ENCODE measurements at places on chromosomes 13 and 19.

- no peak for DNase-seq
These were observed 51.6 kb downstream of the SERP2 start for GRCh38 chr13:44425041-44425814.

- DNase-seq, result no peak
These were observed 36.5 kb upstream of the MRI1 start for GRCh38 chr19:13727798-13728197.

GRCh38 chr19:20233105-20233504 is 66.1 kb downstream of the ZNF486 start:
- DNase-seq, result no peak

- DNase-seq, result no peak
These were observed 213.1 kb downstream of the UQCRFS1 start for GRCh38 chr19:28999724-29000433.

GRCh38 chr13:41543664-41544300 is 86.4 kb downstream of the RGCC start:
- DNase-seq, result no peak

GRCh38 chr19:18613589-18614234 is 1.0 kb downstream of the TMEM59L start:
- no peak for DNase-seq

DNA sequence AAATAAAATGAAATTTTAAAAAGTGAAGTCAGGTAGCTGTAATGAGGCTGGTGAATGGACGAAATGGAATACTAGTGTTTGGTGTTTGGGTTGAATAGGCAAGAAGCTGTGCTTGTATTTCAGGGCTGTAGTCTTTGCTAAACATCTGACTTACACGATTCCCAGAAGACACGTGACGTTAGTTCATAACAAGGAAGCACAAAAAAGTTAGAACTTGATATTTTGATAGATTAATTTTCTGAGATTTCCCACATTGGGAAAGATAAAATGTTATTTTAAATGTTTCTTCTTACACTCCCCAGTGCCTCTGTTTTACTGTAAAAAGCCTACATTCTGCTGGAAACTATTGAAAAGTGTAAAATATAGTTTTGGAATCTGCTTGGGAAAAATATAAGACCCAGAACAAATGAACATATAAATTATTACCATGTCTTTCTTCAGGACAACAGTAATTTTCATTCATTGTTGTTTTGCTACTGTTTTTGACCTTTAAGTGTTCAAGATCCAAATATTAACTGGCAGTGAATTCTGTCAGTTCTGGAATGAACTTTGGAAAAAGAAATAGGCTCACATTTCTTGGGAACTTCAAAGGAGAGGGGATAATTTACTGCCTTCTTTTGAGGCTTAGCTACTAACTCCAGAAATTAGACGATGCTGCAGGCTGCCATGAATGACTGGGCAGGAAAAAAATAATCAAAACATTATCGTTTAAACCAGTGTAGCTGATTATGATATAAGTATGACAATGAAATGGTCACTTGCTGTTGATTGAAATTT is 241.3 kb downstream of the SLITRK6 start:
- DNase-seq, result no peak

DNA sequence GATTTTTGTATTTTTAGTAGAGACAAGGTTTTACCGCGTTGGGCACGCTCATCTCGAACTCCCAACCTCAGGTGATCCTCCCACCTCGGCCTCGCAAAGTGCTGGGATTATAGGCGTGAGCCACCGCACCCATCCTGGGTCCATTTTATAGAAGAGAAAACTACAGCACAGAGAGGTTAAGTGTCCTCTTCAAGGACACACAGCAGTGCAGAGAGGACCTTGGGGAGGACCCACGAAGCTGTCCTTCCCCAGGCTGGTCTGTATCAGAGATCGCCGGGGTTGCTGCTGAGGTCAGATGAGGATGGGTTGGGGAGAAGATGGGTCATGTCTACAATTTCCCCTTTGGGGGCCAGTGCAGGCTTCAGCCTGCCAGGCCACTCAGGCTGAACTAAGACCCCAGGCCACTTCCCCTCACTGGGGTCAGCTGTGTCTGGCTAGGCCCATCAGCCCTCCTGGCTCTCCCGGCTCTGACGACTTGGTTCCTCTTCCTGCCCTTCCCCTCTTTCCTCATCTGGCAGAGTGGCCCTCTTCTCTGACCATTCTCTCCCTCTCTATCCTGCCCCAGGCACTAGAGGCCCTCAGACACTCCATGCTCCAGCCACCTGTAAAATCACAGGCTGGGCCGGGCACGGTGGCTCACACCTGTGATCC is 9.6 kb downstream of the MYO1F start:
- DNase-seq, result no peak

DNA sequence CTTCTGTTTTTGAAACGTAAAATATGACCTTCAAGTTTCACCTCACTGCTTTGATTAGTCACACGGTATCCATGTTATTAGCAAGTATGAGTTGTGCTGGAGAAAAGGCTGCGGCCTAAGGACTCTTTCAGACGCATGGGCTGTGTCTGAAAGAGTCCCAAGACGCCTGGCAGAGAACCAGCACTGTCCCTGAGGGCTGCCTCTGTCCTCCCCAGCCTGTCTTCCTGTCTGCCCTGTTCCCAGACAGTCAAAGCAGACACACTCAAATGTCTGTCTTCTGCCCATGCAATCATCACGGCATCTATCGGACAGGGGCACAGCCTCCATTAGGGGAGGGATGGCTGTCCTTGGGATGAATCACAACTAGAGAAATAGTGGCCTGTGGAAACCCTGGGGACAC is 65.5 kb downstream of the DPY19L3 start:
- DNase-seq, result no peak

DNA sequence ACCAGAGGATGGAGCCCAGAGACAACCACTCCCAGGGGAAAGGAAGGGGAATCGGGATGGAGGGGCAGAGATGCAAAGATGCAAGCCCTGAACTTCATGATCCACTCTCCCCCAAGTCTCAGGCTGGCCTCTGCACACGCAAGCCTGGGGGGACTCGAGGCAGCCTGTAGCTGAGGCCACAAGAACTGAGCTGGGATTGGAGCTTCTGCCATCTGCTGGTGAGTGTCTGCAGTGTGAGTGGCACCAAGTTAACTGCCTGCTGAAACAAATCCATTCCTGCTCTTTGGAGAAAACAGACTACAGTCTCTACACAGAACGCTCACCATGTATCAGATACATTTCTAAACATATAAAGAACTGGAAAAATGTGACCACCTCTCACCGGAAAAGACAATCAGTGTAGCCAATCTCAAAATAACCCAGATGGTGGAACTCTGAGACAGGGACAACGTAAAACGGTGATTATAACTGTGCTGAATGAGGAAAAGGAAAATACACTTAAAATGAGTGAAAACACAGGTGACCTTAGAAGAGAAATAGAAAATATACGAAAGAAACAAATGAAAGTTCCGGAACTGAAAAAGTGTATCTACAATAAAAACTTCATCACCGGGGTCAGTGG is 62.1 kb downstream of the KLF2 start:
- DNase-seq, result no peak

DNA sequence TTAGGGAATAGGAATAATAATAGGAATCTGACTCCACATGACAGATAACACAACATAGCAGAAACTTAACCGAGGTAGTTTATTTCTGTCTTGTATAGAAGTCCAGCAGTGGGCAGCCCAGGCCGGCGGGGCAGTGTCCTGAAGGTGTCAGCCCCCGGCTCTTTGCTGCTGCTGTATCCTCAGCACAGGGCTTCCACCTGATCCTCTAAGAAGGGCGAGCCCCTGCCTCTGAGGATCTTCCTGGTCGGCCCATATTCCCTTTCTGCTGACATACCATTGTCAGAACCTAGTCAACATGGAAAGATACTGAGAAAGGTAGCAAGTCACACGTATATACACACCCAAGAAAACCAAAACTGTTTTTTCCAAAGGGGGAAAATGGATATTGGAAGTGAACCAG is 56.2 kb upstream of the GPR183 start:
- no peak for DNase-seq

DNA sequence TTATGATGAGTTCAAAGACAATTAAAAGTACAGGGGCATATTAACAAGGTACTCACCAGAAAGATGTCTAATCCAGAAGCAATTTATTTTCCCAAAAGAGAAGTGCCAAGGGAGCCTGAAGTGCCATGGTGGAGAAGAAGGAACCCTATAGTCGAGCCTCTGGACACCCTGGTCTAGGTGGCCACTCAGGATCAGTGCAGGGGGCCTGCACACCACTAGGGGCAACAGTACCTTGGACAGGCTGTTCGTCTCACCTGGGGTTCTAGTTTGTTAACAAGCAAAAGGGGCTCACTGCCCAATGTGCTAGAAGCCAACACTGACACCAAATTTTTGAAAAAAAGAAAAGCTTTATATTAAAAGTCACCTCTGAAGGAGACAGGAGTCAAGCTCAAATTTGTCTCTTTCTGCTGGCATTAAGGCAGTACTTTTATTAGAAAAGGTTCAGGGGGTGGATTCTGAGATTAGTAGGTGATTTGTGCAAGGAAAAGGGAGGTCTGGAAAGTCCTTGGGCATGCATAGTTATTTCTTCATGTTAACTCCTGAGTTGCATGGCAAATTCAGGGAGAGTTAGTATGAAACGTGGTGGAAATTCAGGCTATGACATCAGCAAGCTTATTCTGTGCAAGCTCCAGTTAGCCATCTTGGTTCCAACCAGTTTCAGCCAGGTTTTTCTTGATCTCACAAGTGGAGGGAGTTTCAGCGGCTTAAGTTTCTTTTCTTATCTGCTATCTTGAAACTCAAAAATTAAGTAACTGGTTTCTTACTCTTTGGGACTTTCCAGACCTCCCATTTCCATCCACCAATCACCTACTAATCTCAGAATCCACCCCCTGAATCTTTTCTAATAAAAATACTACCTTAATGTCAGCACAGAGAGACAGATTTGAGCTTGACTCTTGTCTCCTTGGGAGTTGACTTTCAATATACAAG is 884 bp upstream of the CBY2 start:
- DNase-seq, result no peak

DNA sequence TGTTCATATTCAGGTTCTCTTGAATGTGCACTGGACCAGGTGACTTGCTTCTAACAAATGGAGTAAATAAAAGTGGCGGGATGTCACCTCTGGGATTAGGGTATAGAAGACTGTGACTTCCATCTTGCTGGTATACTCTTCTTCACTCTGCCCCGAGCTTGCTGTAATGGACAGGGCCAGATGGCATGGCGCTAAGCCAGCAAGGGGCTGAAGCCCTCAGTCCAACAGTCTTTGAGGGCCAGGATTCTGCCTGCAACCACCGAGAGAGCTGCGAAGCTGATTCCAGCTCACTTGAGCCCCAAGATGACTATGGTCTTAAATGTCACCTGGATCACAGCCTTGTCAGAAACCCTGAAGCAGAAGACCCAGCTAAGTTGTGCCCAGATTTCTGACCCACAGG is 600.0 kb downstream of the FGF9 start:
- no peak for DNase-seq

DNA sequence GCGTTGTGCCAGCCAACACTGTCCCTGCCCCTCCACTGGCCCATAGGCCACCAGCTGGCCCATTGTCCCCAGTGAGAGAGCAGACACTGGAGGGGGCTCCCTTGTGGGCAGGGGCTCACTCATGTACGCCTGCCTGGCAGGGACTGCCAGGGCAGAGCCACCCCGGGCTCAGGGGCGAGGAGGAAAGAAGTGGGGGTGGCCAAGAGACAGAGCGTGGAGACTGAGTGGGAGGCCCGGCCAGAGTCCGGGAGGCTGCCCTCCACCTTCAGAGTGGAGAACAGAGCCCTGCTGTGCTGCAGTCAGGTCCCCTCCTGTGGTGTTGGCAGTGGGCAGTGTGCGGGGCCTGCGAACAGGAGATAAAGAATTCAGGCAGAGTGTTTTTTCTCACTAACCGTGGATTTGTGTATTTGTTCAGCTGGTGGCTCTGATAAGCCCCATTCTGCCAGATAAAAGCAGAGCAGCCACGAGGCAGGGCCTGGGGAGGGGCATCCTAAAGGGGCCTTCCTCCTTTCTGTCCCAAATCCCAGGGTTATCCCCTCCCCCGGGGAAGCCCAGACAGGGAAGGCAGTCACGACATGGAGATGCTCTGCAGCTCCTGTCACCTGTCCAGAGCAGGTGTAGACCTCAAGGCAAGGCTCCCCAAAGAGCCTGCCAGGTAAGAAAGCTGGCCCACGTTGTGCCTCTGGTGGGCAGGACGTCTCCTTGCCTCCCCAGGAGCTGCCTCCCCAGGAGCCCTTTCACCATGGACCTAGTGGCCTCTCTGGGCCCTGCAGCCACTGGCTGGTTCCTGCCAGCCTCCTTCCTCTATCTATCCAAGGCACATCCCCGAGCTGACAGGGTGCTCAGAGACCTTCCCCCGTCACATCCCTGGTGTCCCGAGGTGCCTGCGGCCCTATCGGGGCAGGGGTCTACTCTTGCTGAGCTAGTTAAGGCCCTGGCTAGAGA is 33.0 kb downstream of the LYL1 start:
- no peak for DNase-seq

DNA sequence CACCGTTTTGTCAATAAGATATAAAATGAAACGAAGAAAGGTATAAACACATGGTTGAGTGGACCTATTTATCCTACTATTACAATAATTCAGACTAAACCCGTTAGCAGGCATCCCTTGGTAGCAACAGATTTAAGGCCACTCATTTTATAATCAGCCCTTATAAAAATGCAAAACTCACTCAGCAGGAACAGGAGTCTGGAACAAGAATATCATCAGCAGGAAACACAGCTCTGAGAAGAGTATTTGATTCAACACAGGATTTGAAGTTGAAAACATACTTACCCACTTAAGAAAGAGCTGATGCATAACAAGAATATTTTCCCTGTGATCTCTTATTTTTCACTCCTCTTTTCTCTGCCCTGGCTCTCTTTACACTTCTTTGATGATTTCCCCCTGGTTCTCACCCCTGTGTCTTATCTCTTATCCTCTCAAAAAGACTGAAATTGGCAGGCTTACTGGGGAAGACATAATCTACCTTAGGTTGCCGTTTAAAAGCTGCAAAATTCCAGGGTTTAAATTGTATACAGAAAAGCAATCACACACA is 1722.7 kb downstream of the SLITRK5 start:
- DNase-seq, result peak; percentile 91

DNA sequence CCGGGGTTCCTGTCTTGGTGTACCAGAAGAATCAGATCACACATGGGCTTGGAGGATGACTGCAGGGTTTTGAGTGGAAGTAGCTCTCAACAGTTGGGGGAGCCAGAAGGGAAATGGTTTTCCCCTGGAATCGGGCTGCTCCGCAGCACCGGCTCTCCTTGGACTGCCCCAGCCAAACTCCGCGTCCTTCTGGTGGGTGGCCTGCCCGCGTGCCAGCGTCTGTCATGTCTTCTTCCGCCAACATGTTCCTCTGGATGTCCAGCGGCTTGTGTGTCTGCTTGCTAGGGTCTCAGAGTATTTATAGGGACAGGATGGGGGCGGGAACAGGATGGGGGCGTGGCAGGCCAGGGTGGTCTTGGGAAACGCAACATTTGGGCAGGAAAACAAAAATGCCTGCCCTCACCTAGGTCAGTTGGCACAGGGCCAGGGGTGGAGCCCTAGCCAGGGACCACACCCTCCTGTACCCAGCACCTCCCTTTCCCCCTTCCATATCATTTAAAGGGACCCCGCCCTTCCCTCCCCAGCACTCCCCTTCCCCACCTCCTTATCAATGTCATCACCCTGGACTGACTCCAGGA is 1.3 kb upstream of the ZNF30 start:
- no peak for DNase-seq

GRCh38 chr13:22200440-22200839 is 529.6 kb downstream of the FGF9 start:
- DNase-seq, result no peak

GRCh38 chr19:51520728-51521127 is 10.7 kb downstream of the SIGLEC6 start:
- DNase-seq, result no peak

Measured in NCI-H187 treated with DMSO at 0.1 percent for 48 hours (cell line).